ENCODE measurements at places on chromosomes 16 and 17.

GRCh38 chr17:48003417-48004151 is 32.7 kb downstream of the CDK5RAP3 start:
- DNase-seq: peak; percentile 73

- DNase-seq: no peak
Observed at GRCh38 chr17:58968426-58969061, 138.1 kb downstream of the TRIM37 start.

DNA sequence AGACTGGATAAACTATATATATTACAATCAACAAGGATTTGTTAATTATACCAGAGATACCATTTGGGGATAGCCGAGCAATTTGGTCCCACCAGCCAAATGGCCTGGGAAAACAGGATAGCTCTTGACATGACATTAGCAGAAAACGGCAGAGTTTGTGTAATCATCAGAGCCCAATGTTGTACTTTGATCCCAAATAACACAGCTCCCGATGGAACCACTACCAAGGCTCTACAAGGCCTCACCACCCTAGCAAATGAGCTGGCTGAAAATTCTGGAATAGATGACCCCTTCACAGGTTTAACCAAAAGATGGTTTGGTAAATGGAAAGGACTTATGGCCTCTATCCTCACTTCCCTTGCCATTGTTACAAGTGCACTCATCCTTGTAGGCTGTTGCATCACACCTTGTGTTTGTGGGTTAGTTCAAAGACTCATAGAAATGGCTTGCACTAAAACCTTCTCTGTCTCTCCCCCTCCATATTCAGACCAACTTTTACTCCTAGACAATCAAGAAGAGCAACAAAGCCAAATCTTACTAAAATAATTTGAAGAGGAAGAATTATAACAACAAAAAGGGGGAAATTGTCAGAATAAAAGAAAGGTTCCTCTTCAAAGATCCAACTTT is 9.5 kb downstream of the TXNL4B start:
- DNase-seq: no peak

- DNase-seq: no peak
Observed at GRCh38 chr17:30366536-30366935, 12.2 kb upstream of the CPD start.

GRCh38 chr16:4882000-4882632 is 34.8 kb downstream of the UBN1 start:
- peak; percentile 56 for DNase-seq

DNA sequence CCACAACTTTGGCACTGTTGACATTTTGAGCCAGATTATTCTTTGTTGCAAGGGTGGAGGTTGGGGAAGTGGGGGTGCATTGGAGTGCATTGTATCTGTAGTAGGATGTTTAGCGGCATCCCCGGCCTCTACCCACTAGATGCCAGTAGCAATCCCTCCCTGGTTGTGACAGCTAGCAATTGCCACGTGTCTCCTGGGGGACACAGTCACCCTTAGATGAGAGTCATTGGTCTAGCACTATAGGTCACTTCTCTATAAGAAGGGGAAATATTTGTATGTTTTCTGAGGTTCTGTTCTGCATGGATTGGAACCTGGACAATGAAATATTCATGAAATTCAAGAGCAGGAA is 32.4 kb downstream of the MSI2 start:
- DNase-seq: no peak

- DNase-seq: no peak
Observed at GRCh38 chr17:80061421-80061820, 25.0 kb downstream of the CCDC40 start.

DNA sequence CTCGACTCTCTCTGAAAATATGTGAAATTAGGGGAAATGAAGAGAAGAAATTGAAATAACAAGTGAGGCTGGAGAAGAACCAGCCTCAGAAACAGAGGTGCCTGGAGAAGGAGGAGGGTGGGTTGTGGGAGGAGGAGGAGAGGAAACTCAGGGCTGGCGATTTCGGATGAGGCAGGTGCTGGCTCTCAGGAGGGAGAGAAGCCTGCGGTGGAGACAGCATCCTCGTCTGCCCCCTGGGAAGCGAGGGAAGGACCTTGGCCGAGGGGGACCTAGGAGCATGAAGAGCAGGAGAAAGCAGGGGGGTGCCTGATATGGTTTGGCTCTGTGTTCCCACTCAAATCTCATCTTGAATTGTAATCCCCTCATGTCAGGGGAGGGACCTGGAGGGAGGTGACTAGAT is 264.7 kb upstream of the TNRC6C start:
- no peak for DNase-seq

- DNase-seq: peak; percentile 7
Observed at GRCh38 chr17:72730077-72730476, 362.4 kb downstream of the SLC39A11 start.

DNA sequence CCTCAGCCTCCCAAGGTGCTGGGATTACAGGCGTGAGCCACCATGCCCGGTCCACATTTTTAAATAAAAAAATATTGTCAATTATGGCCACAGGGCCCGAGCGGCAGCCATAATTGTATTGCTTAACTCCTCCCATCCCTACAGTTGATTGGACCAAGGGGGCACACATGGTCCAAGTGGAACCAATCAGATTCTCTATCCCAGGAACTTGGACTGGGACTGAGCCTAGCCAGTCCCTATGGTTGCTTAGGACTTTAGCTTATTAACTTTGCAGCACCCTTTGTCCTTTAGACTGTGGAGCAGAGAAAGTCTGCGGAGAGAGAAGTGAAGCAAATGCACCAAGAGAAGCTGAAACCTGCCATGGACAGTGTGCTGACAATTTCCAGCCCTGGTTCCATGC is 5.5 kb upstream of the RDM1 start:
- DNase-seq: no peak

- DNase-seq: no peak
Observed at GRCh38 chr16:20214401-20214800, 112.9 kb downstream of the GP2 start.

DNA sequence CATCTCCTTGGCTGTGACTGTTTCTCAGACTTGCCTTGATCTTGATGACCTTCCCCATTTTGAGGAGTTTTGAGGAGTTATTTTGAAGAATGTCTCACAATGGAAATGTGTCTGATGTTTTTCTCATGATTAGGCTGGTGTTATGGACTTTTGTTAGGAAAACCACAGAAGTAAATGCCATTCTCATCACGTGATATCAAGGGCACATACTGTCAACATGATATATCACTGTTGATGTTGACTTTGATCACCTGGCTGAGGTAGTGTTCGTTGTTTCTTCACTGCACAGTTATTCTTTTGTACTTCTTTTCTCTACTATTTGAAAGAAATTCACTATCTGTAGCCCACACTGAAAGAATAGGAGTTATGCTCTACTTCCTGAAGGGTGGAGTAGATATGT is 194.7 kb upstream of the MPHOSPH6 start:
- DNase-seq: no peak

DNA sequence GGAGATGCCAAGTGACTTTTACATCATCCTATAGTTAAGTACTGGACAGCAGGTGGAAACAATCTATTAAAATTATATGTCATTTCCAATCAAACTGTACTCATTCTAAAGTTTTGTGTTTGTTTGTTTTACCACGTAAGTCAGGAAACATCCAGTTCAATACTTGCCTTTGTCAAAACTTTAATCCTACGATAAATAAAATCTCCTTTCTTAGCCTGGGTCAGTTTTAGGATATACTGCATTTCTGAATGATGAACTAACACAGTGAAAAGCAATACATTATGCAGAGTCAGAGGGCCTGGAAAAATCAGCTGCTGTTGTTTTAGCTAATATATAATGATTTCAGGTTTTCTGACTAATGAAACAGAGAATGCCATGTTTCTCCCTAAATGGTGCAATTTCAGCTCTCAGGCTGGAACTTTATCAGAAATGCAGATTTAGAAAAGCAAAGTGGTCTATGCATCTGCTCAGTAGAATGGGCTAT is 756.4 kb downstream of the CDH11 start:
- peak; percentile 62 for DNase-seq

DNA sequence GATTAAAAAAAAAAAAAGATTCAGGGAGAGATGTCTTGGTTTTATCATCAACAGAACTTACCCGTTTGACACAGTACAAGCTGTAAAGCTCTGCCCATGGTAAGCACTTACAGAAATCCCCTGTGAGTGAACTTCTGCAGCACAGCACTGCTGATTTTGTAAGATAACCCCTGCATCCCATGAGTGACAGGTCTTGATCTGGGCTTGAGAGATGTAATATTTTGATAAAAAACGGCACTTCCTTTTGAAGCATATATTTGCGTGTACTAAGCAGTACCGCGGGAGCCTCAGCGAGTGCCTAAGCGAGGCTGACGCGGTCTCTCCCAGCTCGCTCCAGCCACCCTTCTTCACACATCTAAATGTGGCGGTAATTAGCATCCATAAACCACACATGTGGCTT is 50.5 kb downstream of the IKZF3 start:
- no peak for DNase-seq

DNA sequence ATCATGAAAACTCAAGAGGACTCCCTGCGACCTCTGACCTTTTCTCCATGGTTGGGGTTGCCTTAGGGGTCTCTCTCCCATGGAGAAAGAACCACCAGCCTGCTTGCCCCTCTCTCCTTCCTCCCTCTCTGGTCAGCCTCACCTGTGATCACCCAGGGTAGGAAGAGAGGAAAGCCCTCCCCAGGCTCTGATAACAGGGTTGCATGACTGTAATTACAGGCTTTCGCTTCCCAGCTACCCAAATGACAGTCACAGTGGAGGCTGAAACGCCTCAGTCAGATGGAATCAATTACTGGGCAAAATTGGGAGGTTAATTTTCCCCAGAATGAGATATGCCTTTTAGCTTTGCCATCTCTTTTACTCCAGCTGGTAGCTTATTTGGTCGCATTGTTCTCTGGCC is 265.8 kb upstream of the SOX9 start:
- no peak for DNase-seq

- DNase-seq: no peak
Observed at GRCh38 chr16:67931712-67932461, at the start of gene CTRL. Gene CTRL, minus strand, starts transcription at chr16:67931862. Its CDS starts 10 bp downstream, at chr16:67931852.

- DNase-seq: peak; percentile 91
Observed at GRCh38 chr16:82657239-82657638, 30.5 kb downstream of the CDH13 start.

DNA sequence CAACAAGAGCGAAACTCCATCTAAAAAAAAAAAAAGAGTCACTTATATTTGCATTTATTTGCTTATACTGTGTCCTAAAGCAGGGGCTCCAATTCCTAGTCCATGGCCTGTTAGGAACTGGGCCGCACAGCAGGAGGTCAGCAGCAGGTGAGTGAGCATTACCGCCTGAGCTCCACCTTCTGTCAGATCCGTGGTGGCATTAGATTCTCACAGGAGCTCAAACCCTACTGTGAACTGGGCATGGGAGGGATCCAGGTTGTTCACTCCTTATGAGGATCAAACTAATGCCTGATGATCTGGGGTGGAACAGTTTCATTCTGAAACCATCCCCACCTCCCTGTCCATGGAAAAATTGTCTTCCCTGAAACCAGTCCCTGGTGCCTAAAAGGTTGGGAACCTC is 24.9 kb downstream of the ITGB3 start:
- no peak for DNase-seq
